HepG2 (cell line): ENCODE measurements at places on chromosomes 11 and 22.

- no peak for DNase-seq
These were observed 47.0 kb upstream of the ADORA2A start for GRCh38 chr22:24380220-24380904.

GRCh38 chr22:29693161-29693560 is 26.6 kb upstream of the CABP7 start:
- DNase-seq: no peak

- no peak for DNase-seq
These were observed 47.7 kb upstream of the GAB2 start for GRCh38 chr11:78465169-78465942.

DNA sequence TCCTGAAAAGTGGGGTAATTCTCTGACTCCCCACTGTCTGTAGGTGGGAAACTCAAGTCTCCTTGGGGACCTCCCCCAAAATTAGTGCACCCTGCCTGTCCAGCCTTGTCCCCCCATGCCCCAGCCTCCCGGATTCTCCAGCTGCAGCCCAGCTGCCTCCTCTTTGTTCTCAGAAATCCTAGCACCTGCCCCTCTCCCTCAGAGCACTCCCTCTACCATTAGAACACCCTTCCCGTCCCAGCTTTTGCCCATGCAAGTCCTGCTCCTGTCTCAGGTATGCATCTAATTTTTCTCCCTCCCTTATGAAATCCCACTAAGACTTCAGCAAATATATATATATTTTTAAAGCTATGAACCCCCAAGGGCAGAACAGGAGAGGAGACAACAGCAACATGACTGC is 37.3 kb downstream of the LRFN4 start:
- no peak for DNase-seq

DNA sequence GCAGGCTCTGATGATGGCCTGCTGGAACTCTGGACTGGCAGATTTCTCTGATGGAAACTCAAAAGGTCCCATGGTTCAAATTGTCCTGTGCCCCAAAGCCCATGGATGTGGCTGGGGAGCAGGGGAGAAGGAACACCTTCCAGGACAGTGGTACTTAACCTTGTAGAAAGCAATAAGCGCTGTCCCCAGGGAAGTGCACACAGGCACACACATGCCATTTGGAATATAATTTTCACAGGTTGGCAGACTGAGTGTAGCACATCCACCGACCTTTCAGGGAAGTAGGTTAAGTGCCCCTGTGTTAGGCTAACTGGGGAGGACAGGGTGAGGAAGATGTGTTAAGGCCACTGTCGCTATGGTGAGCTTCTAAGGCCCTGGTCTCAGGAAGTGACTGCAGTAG is 17.8 kb downstream of the DDX25 start:
- DNase-seq: no peak

DNA sequence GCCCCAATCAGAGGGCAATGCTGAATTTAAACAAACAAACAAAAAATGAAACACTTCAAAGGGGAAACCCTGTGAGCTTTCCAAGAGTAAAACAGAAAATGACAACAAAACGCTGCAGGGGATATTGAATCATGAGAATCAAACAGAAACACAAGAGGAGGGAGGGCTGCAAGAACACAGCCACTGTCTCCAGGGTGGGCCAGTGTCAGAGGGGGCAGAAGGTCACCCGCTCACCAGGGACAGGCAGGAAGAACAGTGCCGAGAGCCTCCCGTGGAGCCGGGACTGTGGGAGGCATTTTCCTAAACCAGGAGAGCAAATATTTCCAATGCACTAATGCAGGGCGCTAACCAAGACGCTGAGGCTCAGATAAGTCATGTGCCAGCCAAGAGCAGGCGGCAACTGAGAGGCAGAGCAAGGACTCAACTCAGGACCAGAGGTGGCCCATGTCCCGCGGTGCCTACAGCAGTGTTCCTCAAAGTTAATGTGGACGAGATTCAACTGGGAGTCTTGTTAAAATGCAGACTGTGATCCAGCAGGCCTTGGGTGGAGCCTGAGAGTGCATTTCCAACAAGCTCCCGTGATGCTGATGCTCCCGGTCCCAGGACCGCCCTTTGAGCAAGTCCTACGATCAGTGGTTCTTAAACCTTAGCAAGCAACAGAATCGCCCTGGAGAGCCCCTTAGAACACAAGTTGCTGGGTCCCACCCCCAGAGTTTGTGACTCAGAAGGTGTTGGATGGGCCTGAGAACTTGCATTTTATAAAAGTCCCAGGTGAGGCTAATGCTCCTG is 197.2 kb downstream of the TENM4 start:
- DNase-seq: no peak

GRCh38 chr22:43484227-43484626 is 72.4 kb downstream of the MPPED1 start:
- DNase-seq: no peak

GRCh38 chr11:108961095-108961494 is 296.2 kb downstream of the DDX10 start:
- DNase-seq: no peak
